Anterior cingulate cortex (tissue), 58 donors: ENCODE measurements at places on chromosomes 13 and 19.
A peak's percentile ranks its signal among the peaks of the same experiment; 100 is the strongest.

DNA sequence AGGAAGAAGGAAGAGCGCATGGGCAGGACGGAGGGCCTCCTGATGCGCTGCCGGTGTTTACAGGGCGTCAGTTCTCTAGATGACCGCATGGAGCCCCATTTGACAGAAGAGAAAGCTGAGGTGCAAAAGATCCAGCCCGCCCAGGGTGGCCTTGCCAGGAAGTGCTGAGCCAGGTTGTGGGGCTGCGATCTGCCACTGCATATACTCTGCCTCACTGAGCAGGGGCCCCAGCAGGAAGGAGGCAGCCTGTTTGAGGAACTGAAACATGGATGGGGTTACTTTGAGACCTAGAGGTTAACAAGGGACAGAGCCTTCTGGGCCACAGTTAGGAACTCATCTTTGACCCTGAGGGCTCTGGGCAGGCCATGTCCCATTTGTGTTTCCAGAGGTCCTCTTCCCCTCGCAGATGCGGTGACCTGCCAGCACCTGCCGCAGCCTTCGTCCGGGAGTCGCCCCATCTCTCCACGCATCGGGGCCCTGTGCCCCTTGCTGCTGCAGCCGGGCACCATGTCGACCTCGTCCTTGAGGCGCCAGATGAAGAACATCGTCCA lies 3.2 kb downstream of the EPN1 start:
- DNase-seq: no peak

GRCh38 chr13:110057052-110057451 lies 249.9 kb downstream of the COL4A1 start:
- DNase-seq: no peak

- DNase-seq: no peak
These were observed 1227.4 kb upstream of the PCDH20 start for GRCh38 chr13:62643007-62643483.

GRCh38 chr19:11539495-11540365 lies 1.1 kb downstream of the CNN1 start:
- DNase-seq: no peak

DNA sequence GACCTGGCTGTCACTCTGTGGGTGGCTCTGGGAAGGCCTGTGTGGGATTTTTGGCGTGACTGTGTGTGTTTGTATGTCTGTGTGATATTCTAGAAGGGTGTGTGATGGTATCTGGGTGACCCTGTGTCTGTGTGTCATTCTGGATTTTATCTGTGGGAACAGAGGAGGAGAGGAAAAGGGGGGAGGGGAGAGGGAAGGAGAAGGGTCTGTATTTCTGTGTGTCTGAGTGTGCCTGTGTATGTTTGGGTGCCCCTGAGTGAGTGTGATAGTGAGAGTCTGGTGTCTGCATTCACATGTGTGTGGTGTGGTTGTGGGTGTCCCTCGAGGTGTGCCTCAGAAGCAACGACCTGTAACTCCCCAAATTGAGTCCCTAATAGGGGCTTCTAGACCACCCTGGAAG lies 8.1 kb upstream of the NFIX start:
- no peak for DNase-seq

DNA sequence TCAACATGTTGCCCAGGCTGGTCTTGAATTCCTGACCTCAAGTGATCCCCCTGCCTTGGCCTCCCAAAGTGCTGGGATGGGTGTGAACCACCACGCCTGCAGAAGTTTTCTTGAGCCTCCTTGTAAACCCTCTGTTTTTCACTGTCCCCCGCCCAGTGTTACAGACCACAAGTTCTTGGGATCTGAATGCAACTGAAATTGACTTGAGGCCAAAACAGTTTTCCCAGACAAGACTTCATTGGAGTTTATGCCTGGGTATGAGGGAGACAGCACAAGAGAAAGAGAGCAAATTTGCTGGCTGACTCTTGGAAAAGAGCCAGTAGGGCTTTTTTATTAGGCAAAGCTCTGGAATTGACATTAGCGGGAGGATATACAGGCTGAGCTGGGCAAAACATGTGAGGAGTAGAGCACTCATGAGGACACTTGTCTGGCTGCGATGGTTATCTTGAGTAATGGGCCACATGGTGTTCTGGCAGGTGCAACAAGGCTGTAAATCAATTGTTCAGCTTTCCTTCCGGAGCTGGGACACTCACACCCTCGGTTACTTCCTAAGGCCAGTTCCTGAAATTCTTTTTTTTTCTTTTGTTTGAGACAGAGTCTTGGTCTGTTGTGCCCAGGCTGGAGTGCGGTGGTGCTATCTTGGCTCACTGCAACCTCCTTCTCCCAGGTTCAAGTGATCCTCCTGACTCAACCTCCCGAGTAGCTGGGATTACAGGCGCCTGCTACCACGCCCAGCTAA lies 12.7 kb upstream of the HNRNPL start:
- DNase-seq: no peak

- DNase-seq: peak; percentile 38
These were observed 50.0 kb downstream of the PIN1 start for GRCh38 chr19:9885077-9885552.

DNA sequence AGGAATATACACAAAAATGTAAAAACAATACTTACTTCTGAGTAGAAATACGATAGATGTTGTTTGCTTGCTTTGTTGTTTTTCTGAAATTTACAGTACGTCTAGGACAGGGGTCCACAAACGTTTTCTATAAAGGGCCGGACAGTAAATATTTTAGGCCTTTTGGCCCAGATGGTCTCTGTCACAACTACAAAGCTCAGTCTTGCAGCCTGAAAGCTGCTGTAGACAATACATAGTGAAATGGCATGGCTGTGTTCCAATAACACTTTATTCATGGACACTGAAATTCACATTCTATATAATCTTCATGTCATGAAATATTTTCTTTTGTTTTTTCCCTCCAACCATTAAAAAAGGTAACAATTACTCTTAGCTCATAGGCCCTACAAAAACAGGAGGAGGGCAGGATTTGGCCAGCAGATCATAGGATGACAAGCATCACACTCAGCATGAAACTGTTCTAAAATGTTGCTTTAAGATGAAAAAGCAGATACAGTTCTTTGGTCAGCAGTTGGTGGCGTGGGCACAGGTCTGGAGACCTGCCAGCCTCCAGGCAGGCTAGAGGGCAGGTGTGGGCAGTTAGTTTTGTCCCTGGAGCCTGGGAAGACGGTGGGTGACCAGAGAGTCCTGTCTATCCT lies at the start of gene EDDM13:
Gene EDDM13, plus strand, starts transcription at position 588 of the 638 bp plus-strand sequence. CDS start 87 bp downstream, outside the sequence.
- DNase-seq: no peak

DNA sequence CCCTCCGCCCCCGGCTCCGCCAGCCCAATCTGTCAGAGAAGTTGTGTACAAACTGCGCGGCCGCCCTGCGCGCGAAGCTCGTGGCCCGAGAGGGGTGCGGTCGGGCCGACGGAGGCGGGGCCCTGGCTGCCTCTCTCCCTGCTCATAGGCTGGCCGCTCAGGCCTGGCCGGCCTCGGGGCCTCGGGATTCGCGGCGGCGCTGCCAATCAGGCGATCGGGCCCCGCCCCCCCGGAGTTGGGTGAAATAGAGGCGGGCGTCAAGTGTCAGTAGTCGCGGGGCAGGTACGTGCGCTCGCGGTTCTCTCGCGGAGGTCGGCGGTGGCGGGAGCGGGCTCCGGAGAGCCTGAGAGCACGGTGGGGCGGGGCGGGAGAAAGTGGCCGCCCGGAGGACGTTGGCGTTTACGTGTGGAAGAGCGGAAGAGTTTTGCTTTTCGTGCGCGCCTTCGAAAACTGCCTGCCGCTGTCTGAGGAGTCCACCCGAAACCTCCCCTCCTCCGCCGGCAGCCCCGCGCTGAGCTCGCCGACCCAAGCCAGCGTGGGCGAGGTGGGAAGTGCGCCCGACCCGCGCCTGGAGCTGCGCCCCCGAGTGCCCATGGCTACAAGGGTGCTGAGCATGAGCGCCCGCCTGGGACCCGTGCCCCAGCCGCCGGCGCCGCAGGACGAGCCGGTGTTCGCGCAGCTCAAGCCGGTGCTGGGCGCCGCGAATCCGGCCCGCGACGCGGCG lies at the start of gene KLF5:
Gene KLF5, plus strand, starts transcription at position 270 of the 724 bp plus-strand sequence. Its CDS starts 323 bp downstream, at position 593.
- DNase-seq: peak; percentile 88

GRCh38 chr13:30466358-30466714 lies 600 bp upstream of the HMGB1 start:
- DNase-seq: no peak

GRCh38 chr19:13691569-13692435 lies 72.5 kb upstream of the MRI1 start:
- DNase-seq: peak; percentile 78
